ENCODE measurements at places on chromosomes 3 and 15. TPM values are rescaled to one million over a fixed set of nuclear protein-coding genes. Genes with fewer than 3 reads are reported as not detected.

DNA sequence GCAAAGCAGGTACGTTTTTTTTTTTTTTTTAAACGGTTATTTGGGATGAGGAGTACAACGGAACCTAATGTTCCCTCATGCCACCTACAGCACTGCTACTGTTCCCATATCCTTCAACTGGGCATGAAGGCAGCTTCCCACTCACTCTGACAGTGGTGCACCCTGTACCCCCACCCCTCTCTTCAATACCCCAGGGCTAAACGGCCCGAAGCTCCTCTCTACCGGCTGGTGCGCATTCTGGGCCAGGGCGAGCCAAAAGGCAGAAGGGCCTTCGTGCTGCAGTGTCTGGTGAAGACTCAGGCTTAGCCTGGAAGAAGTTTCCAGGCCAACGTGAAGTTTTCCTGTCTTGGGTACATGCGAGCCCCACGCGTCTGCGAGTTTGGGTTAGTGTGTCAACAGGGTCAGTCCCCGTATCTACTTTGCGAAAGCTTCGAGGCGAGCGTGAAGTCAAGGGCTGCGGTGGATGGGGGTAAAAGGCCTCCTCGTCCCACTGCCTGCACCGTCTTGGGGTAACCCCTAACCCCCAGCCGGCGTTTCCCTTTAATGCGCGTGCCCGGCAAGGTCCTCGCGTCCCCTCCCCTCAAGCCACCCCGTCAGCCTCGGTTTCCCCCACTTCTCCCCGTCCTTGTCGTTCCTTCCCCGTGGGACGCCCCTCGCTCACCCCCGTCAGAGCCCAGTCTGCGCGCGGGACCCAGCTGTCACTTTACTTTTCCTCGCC lies 765 bp upstream of the UBE2E2 start:
- H3K27me3 ChIP-seq = peaks cover 22% of the 10 kb centered on the region
- no peaks in the 10 kb centered on the region for H3K36me3 ChIP-seq

GRCh38 chr15:85534031-85534430 lies 153.6 kb downstream of the AKAP13 start:
- no peaks in the 10 kb centered on the region for H3K36me3 ChIP-seq
- no peak overlapping the region for H3K4me3 ChIP-seq

DNA sequence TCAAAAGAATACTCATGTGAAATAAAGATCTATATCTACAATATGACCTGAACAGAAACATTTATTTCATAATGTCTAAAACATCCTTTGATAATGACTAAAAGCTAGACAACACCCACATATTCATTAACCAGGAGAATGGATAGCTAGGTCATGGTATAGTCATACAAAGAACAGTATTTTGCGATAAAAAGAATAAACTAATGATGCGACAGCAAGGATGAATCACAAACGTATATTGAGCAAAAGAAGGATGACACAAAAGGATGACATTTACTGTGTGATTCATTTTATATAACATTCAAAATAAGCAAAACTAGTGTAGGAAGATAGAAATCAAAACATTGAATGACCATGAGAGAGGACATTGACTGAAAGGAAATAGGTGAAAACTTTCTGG lies 1233.1 kb downstream of the OTOL1 start:
- H3K4me3 ChIP-seq = no peak overlapping the region
- H3K27ac ChIP-seq = no peak overlapping the region
- no peaks in the 10 kb centered on the region for H3K36me3 ChIP-seq
- DNase-seq = no peak
- H3K27me3 ChIP-seq = no peaks in the 10 kb centered on the region

The DPPA2 gene
- total RNA-seq = 9.3 TPM

DNA sequence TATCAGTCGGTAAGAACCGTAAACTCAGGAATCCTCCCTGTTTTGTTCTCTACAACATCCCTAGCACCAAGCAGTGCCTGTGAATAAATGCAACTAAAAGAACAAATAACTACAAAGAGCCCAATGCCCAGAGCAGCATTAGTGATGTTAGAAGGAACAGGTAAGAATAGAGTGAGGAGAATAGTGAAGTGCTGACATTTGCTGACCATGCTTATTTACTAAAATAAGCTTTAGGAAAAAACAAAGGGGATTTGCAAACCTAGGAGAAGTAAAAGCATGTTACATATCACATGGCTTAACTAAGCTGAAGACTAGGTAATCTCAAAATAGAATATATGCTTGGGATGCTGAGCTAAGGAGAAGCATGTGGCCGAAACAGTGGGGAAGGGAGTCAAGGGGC lies 186.1 kb upstream of the SLC2A2 start:
- H3K4me3 ChIP-seq = no peak overlapping the region
- no peaks in the 10 kb centered on the region for H3K27me3 ChIP-seq
- no peak for DNase-seq
- no peak overlapping the region for H3K27ac ChIP-seq
- H3K4me1 ChIP-seq = peaks cover 16% of the 10 kb centered on the region

DNA sequence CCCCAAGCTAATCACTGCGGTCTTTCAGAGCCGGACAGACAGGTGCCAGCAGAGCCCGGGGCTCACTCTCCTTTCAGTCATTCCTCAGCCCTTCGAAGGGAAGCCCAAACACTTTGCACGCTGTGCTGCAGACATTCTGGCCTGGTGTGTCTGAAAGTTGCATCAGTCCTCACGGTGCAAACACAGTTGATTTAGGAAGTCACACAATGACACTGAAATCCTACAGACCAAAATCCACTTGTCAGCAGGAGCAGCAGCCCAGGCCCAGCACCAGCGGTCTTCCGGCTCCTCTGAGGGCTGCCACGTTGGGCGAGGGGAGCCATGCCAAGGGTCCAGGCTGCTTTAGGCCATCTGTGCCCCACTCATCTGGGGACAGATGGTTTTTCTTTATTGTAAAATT lies 61.6 kb downstream of the RGMA start:
- H3K27ac ChIP-seq = no peak overlapping the region
- H3K4me1 ChIP-seq = no peaks in the 10 kb centered on the region
- H3K27me3 ChIP-seq = no peaks in the 10 kb centered on the region
- no peak for DNase-seq
- H3K36me3 ChIP-seq = peaks cover 28% of the 10 kb centered on the region

GRCh38 chr3:197520311-197521276 lies 35.2 kb downstream of the BDH1 start:
- peak; percentile 56 for DNase-seq
- peaks cover 11% of the 10 kb centered on the region for H3K4me1 ChIP-seq
- no peaks in the 10 kb centered on the region for H3K27me3 ChIP-seq
- H3K4me3 ChIP-seq = 0 out of 2 replicates have a peak overlapping the region, but pooled peaks have one; percentile 17
- H3K36me3 ChIP-seq = no peaks in the 10 kb centered on the region

The LSMEM2 gene
- total RNA-seq = 1.5 TPM

Measured in GM23338 (cell line).